ENCODE measurements at places on chromosomes 3 and 15.

DNA sequence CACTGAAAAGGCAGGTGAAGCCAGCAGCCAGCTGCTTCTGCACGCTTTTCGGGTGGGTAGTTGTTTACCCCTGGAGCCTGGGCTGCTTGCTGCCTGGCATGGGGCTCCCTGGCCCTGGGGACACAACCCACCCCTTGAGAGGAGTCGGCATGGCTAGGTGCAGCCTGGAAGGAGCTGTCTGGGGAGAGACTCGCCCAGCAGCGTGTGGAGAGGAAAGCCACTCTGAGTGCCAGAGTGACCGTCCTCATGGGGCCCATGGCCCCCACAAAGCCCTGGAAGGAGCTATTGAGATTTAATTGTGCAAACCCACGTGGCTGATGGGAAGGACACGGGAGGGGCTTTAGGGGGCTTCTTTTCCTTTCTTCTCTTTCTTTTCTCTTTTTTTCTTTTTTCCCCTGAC, 137.5 kb downstream of the OPA1 start:
- DNase-seq = no peak

DNA sequence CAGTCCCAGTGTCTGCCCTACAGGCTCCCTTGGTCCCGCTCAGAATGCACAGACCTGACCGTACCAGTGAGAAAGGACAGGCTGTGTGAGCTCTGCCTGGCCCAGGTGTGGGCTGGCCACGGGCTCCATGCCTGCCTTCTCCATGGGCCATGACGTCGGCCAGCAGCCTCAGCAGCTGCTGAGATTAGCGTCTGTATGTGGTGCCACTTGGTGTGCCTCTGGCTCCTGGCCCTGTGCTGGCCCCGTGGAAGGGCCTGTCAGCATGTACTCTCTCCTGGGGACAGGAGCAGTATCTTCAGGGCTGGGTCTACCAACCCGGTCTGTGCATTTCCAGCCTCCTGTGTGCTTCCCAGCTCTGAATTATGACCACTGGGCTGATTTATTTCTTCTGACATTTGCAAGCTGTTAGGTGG, 25.7 kb downstream of the KLF13 start:
- DNase-seq = no peak

GRCh38 chr3:168250415-168250861, 154.7 kb upstream of the GOLIM4 start:
- DNase-seq = no peak

DNA sequence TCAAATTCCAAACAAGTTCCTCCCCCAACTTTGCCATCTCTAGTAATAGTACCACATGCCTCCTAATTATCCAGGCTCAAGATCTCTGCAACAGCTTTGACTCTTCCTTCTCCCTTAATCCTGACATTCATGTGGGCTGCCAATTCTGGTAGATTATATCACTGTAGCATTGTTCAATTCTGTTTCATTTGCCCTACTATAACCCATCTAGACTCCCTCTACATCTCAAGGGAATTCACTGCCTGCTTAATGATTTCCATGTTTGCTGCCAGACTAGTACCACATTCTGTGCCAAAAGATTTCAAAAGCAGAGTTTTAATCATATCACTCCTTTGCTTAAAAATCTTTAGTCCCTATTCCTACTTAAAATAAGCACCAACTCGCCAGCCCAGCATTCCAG, 34.6 kb upstream of the PPIB start:
- no peak for DNase-seq

DNA sequence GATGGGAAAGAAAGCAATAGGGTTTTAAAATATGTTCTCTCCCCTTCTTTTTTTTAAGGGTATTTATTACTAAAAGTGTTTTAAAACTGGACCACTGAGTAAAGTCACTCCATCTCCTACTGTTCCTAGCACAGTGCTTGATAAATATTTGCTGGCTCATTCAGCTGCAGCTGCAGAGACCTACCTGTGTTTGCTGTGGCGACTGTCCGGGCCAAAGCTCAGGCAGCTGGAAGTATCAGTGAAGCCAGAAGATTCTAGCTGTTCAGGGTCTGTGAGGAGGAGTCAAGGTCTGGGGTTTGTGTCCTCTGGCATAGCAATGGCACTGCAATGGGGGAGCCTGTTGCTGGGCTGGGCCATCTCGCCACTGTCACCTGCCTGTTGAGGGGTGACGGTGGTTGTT, 109.9 kb downstream of the RPLP1 start:
- DNase-seq = no peak

DNA sequence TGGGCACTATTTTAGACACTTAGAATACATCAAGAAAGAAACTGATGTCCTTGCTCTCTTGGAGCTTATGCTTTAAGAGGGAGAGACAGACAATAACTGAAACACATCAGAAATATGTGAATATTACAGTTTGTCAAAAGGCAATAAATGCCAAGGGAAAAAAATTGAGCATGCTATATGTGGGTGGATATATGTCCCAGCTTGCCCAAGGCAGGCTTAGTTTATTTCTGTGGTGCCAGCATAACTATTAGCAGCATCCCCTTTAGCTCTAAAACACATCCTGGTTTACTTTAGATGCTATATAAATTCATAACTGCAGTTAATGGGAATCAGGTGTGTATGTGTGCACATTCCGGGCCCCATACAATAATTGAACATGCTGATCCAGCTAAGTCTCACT, 191.2 kb upstream of the PDZRN3 start:
- no peak for DNase-seq

GRCh38 chr3:151770956-151771355, 37.2 kb downstream of the AADACL2 start:
- no peak for DNase-seq

- DNase-seq = no peak
Observed at GRCh38 chr3:78974181-78974790, 793.5 kb downstream of the ROBO1 start.

- no peak for DNase-seq
Observed at GRCh38 chr3:25723802-25724201, 59.1 kb upstream of the TOP2B start.

GRCh38 chr15:48693484-48693883, 48.0 kb upstream of the FBN1 start:
- DNase-seq = no peak

DNA sequence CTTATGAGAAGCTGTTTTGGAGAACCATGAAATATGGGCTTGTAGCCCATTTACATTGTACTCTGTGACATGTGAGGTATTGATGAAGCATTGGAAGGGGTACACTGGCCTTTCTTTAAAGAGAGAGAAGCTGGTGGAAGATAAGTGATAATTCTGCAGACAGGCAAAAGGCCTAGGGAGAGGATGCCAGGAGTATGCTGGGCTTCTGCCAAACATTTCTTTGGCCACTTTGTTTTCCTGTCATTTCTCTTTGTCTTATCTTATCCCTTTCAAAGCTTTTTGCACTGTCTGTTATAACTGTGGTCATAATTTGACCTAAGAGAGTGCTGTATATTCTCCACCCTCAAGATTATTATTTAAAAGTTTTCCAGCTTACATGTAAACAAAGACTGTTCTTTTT, 109.6 kb upstream of the SEMA6D start:
- DNase-seq = no peak

DNA sequence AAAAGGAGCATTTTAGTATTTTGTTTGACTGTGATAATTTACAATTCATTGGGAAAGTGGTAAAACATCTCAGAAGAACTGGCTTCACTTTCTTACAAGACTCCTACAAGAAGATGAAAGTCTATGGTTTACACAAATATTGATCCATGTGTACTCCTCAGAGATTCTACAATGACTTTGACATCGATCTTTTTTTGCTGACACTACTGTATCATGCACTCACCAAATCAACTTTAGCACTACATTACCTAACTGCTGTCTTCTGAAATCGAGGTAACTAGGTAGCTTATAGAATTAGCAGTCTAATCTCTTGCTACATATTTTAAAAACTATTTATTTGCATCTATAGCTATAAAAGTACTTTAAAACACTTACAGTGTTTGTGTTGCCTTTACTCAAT, 757.6 kb downstream of the TBL1XR1 start:
- DNase-seq = no peak

- no peak for DNase-seq
Observed at GRCh38 chr15:98418122-98418521, 230.2 kb upstream of the IGF1R start.

GRCh38 chr15:68259883-68260282, 17.7 kb upstream of the FEM1B start:
- DNase-seq = no peak

GRCh38 chr3:105763659-105764036, 105.2 kb downstream of the CBLB start:
- DNase-seq = no peak

DNA sequence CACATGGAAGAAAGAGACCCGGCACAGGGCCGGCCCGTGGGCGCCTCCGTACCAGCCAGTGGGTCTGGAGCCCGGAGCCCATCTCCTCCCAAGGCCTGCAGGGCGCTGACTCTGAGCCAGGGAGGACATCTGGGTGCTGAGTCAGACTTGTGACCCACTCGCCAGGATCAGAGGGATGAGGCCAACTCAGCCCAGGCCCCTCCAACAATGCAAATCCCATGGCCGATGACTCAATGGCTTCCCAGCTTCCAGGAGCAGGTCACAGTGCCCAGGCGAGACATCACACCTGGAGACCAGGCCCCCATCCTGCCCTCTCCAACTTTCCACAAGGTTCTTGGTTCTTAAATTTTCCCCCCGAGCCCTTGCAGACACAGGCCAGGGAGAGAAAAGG, 95.1 kb downstream of the LRIG1 start:
- DNase-seq = no peak

DNA sequence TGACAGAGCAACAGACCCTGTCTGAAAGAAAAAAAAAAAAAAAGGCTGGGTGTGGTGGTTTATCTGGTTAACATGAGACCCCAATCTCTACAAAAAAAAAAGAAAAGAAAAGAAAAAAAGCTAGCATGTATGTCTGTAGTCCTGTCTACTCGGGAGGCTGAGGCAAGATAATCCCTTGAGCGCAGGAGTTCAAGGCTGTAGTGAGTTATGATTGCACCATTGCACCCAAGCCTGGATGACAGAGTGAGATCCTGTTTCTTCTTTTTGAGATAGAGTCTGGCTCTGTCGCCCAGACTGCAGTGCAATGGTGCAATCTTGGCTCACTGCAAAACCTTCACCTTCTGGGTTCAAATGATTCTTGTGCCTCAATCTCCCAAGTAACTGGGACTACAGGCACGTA, 8.4 kb upstream of the DHX30 start:
- DNase-seq = no peak

- DNase-seq = no peak
Observed at GRCh38 chr3:129327510-129327909, 48.8 kb downstream of the HMCES start.

DNA sequence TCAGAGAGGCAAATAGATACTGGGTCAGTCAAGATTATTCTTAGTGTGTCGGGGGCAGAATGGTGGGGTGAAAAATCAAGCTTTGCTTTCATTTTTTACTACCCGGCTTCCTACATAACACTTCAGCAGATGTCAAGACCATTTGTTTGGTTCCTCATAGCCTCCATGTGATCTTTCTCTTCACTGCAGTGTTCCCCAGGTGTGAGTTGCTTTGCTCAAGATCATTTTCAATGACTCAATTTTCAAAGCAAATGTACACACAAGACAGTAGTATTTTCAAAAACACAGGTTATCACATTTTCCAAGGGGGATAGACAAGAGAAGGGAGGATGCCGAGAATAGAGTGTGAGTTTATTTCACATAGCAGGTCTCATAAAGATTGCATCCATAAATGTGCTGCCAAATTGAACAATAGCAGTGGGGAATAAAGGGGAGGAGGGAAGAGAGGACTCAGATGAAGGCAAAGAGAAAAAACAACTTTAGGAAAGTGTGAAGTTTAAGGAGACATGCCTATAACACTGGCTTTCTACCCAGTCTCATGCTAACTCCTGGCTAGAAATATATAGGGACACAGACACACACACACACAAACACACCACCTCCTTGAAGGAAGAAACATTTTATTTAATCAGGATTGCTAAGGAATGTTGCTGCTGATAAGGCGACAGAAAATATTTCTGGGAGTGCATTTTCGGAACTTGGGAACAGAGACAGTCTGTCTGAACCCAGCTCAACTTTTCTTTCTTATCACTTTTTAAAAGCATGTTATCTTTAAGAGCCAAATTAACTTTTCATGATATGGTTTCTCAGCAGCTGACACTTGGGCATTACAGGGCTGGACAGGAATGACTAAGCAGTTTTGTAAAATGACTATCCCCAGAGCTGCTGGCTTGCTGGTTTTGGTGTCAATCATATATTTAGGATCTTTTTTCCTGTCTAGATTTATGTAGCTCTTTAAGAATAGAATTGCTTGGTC, 402.4 kb downstream of the RBMS3 start:
- no peak for DNase-seq

GRCh38 chr3:151452368-151452767, 8.5 kb downstream of the IGSF10 start:
- DNase-seq = no peak

DNA sequence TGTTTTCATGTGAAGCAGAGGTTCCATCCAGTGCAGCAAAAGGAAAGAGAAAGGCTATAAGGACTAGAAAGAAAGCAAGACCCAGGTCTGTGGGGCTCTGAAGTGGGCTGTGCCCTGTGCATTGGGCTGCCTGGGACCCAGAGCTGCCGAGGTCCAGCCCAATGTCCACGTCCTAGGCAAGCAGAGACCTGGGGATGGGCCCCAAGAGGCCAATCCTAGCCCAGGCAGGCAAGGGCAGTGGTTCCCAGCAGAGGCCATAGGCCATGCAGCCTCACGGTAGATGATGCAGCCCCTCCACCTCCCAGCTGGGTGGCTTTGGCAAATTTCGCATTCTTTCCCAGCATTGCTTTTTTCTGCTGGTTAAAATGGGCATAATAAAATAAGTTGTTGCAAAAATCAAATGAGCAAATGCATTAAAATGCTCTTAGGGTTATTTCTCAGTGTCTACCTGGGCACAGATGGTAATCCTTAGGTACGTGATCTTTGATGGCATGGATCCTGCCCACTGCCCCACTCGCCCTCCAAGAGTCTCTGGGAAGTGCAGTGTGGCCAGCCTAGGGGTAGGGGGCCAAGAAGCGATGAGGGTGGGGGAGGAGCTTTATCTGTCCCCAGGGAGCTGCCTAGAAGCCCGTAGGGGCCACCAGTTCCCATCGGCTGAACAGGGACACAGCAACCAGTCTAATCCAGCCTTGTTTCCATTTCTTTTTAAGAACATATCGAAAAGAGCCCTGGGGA, 22.3 kb upstream of the GP9 start:
- DNase-seq = no peak

DNA sequence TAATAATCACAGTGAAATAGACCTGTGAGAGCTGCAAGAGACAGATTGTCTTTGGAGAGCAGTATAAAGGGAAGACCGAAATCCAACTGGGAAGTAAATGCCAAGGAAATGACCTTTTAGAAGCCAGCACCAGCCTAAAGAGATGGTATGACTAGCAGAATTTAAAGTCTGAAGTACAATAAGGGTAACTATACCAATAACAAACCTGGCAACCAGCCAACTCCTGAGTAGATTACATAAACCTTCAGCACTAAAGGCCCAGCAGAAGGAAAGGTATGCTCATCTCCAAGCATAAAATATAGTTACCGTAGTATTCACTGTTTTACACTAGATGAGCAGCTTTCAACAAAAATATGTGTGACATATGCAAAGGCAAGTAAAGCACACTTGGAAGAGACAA, 155.1 kb upstream of the SATB1 start:
- no peak for DNase-seq
